ENCODE measurements at places on chromosomes 4 and X.

GRCh38 chr4:39308611-39309010 lies 57.6 kb downstream of the RFC1 start:
- DNase-seq = peak; percentile 5

GRCh38 chr4:101147283-101147682 lies 200.0 kb downstream of the PPP3CA start:
- DNase-seq = no peak

DNA sequence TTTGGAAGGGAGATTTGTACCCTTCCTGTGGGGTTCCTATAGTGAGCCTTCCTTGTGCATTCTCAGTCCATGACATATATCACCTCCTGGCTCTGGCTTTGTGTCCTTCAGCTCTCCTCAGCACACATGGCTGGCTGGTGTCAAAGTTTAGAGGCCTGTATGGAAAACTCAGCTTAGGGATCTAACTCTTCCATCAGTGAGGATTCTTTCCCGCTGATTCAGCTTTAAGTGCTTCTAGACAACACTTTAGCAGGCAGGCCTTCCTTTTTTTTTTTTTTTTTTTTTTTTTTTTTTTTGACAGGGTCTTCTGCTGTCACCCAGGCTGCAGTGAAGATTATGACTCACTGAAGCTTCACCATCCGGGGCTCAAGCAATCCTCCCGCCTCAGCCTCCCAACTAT lies 84.2 kb downstream of the NPNT start:
- DNase-seq = no peak

- no peak for DNase-seq
Observed at GRCh38 chrX:19953145-19953544, 37.7 kb downstream of the BCLAF3 start.

- no peak for DNase-seq
Observed at GRCh38 chr4:2820216-2820982, 23.2 kb upstream of the ADD1 start.

DNA sequence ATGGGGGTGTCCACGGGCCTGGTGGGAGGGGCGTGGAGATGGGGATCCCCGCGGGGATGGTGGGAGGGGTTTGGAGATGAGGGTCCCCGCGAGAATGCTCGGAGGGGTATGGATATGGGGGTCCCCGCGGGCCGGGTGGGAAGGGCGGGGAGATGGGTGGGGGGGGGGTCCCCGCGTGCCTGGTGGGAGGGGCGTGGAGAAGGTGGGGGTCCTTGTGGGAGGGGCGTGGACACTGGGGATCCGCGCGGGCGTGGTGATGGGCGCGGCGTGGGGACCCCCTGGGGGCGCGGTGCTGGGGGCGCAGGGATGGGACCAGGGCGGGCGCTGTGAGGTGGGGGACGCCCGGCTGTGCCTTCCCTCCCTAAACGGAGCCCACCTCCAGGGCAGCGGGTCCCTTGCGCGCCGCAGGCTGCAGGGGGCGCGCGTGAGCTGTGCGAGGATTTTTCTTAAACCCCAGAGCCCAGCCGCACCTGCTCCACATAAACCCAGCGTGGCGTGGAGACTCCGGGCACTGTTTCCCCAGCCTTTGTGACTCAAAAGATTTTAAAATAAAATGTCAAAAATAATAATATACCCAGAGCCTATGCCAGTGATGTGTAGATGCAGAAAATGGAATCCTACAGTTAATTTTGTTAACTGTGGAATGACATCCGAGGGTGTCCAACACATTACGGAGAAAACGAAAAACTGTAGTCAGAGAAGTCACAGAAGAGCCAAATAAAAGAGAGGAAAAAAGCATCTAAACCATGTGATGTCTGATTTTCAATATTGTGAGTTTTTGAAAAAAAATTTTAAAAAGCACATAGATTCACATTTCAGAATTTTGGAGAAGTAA lies 1.5 kb upstream of the ASMTL start:
- DNase-seq = peak; percentile 82

- no peak for DNase-seq
Observed at GRCh38 chr4:171478181-171478580, 335.0 kb upstream of the GALNTL6 start.

DNA sequence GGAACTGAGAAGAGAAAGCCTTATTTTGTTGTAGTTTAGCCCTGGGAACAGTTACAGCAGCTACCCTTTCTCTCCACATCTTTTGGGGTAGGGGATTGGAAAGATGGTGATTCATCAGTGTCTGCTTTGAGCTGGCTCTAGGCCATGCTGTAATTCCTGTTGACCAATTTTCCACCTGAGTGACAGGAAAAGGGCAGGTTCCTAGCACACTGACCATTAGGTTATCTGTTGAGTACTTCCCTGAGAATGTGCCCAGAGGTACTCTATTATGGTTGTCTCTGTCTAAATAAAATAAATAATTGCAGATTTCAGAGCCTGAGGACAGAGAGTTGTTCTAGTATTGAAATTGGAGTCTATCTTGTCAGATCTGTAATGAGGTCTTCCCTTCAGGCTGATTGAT lies 109.0 kb downstream of the ENOX2 start:
- DNase-seq = no peak

GRCh38 chrX:8627796-8628195 lies 104.1 kb downstream of the ANOS1 start:
- DNase-seq = no peak

DNA sequence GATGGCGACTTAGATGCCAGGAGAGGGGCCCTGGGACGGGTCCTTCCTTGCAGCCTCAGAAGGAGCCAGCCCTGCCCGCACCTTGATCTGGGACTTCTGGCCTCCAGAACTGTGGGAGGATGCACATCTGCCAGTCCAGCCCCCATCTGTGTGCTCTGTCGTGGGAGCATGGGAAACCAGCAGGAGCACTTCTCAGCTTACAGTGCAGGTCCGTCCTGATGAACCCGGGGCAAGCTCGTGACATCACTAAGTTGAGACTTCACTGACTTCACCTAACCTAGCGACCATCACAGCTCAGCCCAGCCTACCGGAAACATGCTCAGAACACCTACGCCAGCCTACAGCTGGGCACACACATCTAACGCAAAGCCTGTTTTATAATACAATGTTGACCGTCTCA lies 38.1 kb downstream of the ABLIM2 start:
- DNase-seq = no peak

GRCh38 chrX:24547961-24548360 lies 82.9 kb downstream of the PDK3 start:
- no peak for DNase-seq

DNA sequence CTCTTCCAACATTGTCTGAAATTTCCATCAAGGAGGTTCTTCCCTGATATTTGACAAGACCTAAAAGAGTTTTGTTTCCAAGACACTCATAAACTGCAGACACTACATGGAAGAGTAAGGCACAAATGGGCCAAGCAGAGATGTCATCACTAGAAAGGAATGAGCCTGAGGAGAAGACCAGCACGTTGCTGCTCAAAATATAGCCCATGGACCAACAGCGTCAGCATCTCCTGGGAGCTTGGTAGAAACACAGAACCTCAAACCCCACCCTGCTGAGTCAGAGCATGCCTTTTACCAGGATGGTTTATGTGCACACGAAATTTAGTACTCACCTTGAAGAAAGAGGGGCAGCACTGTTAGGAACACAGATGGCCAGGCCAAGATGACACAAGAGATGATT lies 128.7 kb upstream of the MID1 start:
- DNase-seq = no peak

DNA sequence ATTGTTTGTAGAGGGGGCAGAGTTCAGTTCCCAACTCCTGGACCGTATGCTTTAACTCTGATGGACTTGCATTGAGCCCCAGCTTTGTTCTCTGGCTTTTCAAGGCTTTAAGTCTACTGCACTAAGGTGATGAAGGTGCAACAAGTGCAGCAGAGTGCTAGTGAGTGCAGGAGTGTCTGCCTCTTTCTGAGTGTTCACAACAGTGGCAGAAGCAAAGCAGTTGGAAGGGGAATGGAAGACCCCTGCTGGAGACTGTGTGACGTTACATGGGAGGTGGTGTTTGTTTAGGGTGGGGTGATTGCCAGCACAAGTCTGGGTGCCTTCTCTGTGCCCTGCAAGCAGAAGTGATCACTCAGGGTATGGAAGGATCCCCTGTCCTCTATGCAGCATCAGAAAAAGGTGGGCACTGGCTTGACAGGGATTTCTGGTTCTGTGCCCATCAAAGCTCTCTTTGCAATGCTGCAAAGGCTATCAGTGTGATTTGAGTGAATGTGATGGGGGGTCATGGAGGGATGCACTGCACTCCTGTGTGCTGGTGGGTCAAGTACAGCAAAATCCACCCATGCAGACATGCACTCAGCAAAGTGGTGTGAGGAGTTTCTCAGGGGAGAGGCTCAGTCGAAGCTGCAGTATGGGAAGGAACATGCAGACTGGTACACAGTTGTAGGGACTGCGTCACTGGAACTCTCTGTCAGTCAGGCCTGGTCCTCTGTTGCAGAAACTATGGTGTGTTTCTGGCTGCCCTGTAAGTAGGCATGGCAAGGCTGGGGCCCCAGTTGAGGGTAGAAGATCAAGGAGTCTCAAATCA lies 70.9 kb upstream of the UGT2B7 start:
- peak; percentile 3 for DNase-seq

- DNase-seq = peak; percentile 21
Observed at GRCh38 chr4:125322366-125322730, 7.6 kb downstream of the FAT4 start.

GRCh38 chr4:24877868-24878635 lies 34.8 kb downstream of the CCDC149 start:
- DNase-seq = no peak

- DNase-seq = no peak
Observed at GRCh38 chrX:103849558-103849957, 17.5 kb upstream of the RAB9B start.

DNA sequence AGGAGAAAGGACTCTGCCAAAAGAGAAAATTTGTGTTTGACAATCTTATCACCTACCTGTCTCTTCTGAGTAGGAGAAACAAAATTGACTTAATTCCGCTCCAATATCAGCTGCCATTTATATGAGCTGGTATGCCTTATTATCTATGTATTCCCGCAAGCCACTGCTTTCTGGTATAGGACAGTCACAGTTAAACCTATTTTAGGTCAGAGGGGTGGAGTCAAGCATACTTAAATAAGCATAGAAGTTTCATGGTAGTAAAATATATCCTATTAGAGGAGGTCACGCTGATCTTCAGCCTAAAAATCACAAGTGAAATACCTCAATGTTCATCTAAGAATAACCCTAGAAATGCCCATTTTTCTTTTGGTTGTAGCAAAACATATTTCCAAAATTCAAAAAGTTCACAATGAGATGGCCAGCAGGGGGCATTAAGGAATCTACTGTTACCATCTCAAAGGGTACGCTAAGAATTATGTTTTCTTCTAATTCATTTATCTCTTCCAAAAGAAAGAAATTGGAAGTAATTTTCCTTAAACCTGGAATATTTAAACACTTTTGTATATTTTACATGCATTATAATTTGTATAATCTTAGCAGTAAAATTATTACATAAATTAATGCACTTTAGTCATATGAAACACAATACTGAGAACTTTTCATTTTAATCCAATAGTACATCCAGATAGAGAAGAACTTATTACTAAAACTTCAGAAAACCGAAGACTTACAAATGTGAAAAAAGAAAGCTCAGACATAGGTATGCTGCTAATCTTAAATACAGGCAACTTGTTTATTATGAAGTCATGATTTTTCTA lies 10.5 kb downstream of the PPAT start:
- DNase-seq = peak; percentile 22

- no peak for DNase-seq
Observed at GRCh38 chr4:23234018-23234417, 541.3 kb downstream of the GBA3 start.

GRCh38 chr4:152850377-152850776 lies 70.6 kb downstream of the ARFIP1 start:
- DNase-seq = peak; percentile 62

DNA sequence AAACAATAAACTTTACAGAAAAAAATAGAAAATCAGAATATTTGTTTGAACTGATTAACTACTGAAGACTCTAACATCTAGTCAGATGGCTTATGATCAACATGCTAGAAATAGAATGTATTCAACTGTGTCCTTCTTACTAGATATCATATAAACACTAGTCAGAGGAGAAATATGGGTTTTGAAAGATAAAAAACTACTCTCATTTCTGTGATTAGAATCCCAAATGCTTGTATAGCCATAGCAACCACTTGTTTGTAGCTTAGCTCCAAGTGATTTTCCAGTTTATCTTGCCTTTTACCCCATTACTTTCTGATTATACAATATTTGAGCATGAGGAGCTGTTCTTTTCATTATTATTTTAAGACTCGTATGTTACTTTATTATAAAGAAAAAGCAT lies 31.2 kb downstream of the USP38 start:
- DNase-seq = no peak

DNA sequence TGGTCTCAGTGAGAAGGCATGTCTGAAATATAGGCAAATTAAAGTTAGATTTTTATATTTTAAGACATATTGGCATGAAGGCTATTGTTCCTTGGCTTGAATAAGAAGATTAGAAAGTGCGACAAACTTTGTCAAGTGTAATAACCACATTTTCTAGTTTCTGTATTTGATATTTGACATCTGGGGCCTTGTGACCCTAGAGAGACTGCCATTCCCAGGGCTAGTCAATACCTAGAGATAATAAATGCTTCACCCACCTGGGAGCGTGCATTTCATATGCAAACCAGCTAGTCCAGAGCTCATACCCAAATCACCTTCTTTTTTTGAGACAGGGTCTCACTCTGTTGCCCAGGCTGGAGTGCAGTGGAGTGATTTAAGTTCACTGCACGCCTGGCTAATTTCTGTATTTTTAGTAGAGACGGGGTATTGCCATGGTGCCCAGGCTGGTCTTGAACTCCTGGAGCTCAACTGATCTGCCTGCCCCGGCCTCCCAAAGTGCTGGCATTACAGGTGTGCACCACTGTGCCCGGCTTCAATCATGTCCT lies 62.6 kb downstream of the COQ2 start:
- DNase-seq = no peak

- no peak for DNase-seq
Observed at GRCh38 chrX:84216406-84216805, 28.4 kb upstream of the RPS6KA6 start.

- DNase-seq = no peak
Observed at GRCh38 chr4:7398788-7399439, 35.8 kb downstream of the PSAPL1 start.

GRCh38 chr4:46844325-46844917 lies 64.6 kb downstream of the COX7B2 start:
- peak; percentile 57 for DNase-seq

DNA sequence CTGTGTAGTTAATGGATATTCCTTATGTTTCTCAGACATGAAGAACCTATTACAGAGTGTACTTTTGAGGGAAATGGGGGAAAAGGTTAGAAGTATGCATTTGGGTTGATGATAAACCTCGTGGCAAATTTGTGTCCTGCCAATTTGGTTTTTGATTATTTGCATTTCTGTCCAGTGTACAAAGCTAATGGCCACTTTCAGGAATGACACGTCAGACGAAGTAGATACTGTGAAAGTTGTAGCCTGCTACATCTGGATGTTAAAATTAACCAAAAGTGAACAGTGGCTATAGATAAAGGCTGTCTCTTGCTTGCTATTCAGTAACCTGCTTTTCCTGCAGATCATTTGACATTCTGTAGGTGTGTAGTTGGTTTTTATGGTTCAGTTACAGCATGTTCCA lies 1.0 kb downstream of the PRDX4 start:
- DNase-seq = no peak

DNA sequence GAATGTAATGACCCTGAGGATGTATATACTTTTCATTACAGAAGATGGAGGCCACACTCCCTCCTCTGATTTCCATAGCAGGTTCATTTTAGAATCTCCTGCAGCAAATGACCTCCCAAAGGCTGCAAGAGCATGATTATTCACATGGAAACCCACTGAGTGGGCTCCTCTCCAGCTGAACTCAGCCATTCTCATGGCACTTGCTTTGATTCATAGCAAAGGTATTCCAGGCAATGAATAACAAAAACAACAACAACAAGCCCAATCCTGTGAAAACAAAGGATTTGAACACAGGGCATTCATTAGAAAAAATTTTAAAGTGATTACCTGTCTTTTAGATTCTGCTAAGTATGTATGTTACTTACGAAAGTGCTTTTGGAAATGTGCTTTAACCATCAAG lies 894.0 kb upstream of the FRG1 start:
- DNase-seq = no peak
